Hepatocyte (in vitro differentiated cells): ENCODE measurements at places on chromosomes 1 and 21. TPM values are rescaled to one million over a fixed set of nuclear protein-coding genes. Genes with fewer than 3 reads are reported as not detected.

Gene OR2T35
- total RNA-seq = not detected in 2 replicates

Gene AMY1C
- total RNA-seq = not detected in 2 replicates

DNA sequence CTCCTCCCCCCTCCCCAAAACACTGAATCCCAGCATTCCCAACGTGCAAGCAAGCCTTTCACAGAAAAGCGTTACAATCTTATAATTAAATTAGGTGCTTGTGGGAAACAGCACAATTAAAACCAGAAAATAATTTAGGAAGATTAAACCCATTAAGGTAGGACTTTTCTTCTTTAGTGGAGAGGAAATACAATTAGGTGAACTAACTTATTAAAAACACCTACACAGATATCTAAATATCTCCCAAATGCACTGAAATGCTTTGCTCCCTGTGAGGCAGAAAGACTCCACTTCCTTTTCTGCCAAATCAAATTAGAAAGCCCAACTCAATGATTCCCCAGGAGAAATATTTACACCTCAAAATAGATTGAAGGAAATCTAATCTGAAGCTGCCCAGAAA lies 60.9 kb upstream of the ETS2 start:
- DNase-seq = no peak
- H3K27ac ChIP-seq = no peak overlapping the region
- no peak overlapping the region for H3K4me3 ChIP-seq

- no peaks in the 10 kb centered on the region for H3K27me3 ChIP-seq
- H3K36me3 ChIP-seq = no peaks in the 10 kb centered on the region
- no peak overlapping the region for H3K4me3 ChIP-seq
- no peaks in the 10 kb centered on the region for H3K4me1 ChIP-seq
Measured at GRCh38 chr1:21607549-21608529, 61.3 kb downstream of the RAP1GAP start.
